Endothelial cell (in vitro differentiated cells): ENCODE measurements at places on chromosomes 4 and X. TPM values are rescaled to one million over a fixed set of nuclear protein-coding genes. Genes with fewer than 3 reads are reported as not detected.

- DNase-seq, result no peak
Observed at GRCh38 chrX:117969328-117969727, 147.3 kb downstream of the KLHL13 start.

- no peak for DNase-seq
Observed at GRCh38 chr4:118193421-118193820, 159.1 kb downstream of the NDST3 start.

DNA sequence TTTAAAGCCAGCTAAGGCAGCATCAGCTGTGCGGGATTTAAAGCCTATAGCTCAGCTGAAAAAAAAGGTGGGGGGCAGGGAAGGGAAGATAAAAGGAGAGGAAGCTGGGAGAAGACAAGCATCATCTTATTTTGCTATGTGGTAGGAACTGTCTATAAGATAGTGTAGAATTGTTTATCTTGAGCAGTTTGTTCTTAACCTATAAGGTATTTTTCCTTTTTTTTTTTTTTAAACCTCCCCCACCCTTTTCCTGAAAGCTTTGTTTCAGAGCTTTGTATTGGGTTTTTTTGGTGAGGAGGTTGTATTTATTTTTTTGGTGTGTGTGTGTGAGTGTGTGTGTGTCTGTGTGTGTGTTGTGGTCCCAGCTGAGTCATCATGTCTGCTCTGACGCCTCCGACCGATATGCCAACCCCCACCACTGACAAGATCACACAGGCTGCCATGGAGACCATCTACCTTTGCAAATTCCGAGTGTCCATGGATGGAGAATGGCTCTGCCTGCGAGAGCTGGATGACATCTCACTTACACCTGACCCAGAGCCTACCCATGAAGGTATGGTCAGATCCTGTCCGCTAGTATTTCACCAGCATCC, 531 bp downstream of the RUFY3 start:
- DNase-seq, result no peak

GRCh38 chr4:3777033-3777390, 10.8 kb downstream of the ADRA2C start:
- DNase-seq, result no peak

DNA sequence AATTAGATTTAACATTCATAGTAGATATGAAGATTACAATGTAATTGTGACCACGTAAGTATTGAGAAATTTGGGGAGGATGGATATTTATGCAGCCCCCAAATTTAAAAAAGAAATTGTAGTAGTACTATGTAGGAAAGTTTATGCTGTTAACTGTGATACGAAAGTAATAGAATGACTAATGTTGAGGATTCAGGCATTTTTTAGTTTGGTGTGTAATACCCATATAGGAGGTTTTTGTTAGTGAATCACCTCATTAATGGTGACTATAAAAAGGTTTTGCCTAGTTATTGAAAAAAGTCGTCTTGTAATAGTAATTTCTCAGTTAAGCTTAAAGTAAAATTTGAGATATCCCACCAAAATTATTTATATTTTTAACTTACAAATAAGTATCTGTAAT, 67.2 kb downstream of the SMARCAD1 start:
- DNase-seq, result no peak

DNA sequence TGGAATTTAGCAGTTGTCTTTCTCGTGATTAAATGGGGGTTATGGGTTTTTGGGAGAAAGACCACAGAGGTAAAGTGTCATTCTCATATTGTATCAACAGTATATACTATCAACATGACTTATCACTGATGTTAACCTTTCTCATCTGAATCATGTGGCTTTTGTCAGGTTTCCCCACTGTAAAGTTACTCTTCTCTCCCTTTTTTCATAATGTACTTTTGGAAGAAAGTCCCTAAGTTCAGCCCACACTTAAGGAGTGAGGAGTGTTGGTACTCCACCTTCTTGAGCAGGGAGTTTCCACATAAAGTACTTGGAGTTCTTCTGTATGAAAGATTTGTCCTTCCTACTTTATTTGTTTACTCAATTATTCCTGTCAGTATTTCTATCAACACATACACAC, 169.9 kb downstream of the ZNF330 start:
- no peak for DNase-seq

GRCh38 chrX:96707804-96708203, 23.2 kb downstream of the DIAPH2 start:
- no peak for DNase-seq

Gene GSX2
- not detected for total RNA-seq
